Breast epithelium (tissue), 4 donors: ENCODE measurements at places on chromosomes 12 and 14.

GRCh38 chr12:92330654-92331053 is 185.0 kb upstream of the BTG1 start:
- no peak for DNase-seq

- no peak for DNase-seq
Observed at GRCh38 chr14:68685419-68686204, 107.3 kb downstream of the ZFP36L1 start.

GRCh38 chr12:57875753-57876547 is 29.4 kb upstream of the CTDSP2 start:
- no peak for DNase-seq

DNA sequence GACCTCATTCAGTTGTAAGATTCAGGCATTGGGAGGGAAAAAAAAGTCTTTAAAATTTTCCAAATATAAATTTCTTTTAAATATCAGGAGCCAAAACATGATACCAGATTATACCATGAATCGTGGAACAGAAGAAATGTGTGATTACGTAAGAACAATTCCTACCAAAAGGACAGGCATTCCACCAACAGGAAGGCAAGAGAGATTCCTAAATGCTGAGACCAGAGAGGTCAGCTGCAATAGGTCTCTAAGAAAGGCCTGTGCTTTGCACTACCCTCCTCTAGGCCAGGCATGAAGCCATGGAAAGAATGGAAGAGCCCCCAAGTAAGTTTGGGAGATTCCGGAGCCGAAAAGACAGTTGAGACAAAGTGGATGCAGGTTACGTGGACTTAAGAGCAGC is 83.7 kb downstream of the PTGER2 start:
- DNase-seq = no peak

GRCh38 chr14:31971612-31972011 is 105.5 kb upstream of the ARHGAP5 start:
- DNase-seq = no peak

- no peak for DNase-seq
Observed at GRCh38 chr12:48512855-48513254, 12.6 kb upstream of the OR8S1 start.

DNA sequence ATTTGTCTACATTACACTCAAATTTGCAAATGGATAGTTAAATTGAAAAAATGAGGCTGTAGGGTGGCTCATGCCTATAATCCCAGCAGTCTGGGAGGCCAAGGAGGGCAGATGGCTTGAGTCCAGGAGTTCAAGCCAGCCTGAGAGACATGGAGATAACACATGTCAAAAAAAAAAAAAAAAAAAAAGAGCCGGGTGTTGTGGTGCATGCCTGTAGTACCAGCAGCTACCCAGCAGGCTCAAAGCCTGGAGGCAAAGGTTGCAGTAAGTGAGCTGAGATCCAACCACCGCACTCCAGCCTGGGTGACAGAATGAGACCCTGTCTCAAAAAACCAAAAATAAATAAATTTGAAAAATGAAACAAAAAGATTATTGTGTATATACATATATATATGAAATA is 119.9 kb upstream of the MGAT4C start:
- DNase-seq = no peak

DNA sequence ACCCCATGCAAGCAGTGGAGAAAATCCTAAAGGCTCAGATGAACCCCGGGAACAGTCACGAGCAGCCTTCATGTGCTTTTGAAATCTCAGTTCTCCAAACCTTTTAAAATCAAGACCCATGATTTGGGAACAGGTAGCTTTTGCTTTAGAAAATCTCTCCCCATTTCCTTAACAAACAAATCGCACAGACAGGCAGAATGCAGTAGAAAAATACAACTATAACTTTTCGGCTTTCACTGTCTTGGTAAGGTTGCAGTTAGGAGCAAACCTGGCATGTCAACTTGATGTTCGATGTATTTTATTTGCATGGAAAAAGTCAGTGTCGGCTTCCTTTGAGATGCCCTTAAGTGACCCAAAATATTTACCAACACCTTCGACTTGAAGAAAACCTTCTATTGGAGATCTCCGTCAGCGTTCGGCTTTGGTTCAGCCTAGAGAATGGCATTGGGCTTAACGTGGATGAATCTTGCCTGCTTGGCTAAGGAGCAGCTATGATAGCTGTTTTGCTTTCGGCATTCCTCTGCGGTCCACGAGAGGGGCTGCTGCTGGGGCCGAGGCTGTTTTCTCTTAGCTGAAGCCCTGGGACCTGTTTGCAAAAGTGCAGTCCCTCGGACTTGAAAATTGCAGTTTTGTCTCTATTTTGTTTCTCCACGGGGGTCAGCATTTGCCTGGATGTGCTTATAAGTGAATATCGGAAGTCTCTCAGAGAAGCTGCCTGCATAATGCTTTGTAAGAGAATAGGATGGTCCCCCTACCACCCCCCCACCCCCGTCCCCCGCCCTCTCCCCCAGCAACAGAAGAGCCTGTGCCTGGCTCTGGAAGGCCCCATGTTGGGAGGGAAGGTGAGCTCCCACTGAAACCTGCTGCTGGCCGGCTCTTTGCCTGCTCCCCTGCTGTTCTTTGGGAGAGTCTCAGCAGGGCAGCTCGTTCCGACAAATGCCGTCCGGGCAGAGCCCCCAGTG is 122.8 kb downstream of the AACS start:
- no peak for DNase-seq

DNA sequence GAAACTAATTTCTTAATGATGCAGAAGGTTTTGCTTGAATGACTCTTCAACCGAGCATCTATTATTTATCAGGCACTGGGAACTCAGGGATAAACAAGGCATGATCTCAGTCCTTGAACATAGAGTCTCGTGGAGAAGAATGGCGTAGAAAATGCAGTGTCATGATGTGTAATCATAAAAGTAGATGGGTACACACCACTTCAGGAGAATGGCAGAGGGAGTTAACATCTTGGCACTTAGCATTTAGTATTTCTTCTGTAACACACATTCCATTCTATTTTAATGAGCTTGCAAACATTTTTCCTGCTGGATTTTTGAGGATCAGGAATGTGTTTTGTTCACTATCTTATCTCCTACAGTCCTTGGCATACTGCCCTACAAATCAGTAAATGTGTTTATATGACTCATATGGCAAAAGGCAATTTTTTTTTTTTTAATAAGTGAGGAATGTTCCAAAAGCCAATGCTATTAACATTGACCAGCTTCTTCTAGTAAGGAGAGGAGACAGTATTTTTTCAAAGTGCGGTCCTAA is 3.8 kb downstream of the TXNRD1 start:
- no peak for DNase-seq

DNA sequence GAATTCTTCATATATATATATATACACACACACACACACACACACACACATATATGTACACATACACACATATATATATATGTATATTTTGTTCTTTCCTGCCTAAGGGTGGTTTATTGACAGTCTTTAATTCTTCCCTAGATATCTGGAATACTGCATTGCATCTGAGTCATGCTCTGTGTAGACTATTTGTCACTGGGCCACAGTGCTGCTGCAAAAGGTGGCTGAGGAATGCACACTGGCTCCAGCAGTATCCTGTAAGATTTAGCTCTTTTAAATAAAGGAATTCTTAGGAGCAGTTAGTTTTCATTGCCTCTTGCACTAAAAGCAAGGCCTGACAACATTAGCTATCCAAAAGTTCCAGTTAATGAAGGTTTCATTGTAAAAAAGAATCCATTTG is 200.9 kb downstream of the APAF1 start:
- DNase-seq = no peak

DNA sequence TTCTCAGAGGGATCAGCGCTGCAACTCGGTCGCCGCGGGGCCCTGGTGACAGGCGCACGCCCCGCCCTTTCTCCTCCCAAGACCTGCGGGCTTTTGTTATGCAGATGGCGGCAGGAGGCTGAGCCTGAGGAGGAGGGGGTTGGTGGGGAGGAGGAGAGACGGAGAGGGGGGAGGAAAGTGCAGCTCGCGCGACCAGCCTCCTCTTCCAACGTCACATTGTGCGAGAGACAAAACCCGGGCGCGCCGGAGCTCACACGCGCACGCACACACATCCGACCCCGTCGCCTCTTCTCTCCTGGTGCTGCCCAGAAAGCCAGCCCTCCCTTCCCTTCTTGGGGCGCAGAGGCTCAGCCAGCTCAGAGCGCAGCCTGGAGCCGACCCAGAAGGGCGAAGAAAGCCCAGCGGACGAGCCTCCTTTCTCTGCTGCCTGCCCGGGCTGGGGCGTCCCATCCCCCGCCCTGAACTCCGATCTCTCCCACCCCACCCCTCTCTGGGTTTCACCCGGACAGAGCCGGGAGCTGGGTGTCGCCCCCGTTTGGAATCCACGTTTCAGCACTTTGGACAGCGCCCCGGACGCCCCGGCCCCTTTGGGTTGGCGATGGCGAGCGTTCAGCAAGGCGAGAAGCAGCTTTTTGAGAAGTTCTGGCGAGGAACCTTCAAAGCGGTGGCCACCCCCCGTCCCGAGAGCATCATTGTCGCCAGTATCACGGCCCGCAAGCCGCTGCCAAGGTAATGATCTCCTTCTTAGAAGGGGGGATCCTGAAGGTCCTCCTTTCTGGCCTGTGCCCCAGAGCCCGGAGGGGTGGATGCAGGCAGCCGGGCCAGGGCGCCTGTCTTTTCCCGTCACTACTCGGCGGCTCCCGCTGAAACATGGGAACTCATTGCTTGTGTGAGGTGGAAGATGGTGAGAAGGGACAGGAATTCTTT is at the start of gene SRRM4:
Gene SRRM4, plus strand, starts transcription at position 257 of the 927 bp plus-strand sequence. Its CDS starts 342 bp downstream, at position 599.
- DNase-seq = no peak

- DNase-seq = no peak
Observed at GRCh38 chr12:19409376-19409775, 29.9 kb upstream of the AEBP2 start.

DNA sequence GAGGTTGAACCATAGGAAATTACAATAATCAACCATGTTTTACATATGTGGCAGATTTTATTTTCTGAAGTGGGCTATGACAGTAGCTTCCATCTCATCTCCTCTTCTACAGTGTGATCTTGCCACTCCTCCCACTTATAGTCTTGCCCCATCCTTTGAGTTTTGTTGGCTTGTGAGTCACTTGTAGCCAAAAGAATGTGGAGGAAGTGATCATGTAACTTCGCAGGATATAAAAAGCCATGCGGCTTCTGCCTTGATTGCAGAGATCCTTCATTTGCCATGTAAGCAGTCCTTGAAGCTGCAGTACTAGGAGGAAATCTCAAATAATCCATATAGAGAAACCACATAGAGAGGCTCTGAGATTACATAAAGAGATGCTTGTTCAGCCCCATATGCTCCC is 13.7 kb upstream of the ZNF84 start:
- no peak for DNase-seq

DNA sequence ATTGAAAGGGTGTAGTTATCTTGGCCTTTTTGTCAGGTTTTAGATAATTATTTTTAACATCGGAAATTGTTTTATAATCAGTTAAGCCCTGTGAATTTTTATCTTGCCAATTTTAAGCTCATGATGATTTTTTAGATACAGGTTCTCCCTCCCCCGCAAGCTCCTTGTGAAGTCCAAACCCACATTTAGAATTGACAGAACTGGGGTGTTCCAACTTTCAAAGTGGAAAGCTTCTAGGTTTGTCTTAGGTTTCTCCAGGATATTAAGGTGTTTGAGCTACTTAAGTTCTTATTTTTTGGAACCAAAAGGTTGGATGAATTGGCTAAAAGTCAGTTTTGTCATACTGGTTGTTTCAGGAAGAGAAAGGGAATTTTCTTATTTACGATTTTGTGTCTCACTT is 49.1 kb downstream of the ATP2A2 start:
- no peak for DNase-seq

GRCh38 chr12:96444399-96444798 is 44.2 kb upstream of the CDK17 start:
- no peak for DNase-seq

GRCh38 chr12:116331876-116332275 is 54.4 kb upstream of the MED13L start:
- DNase-seq = no peak

- DNase-seq = no peak
Observed at GRCh38 chr14:72254202-72254936, 322.1 kb downstream of the RGS6 start.

GRCh38 chr12:50563434-50563787 is 58.6 kb downstream of the DIP2B start:
- no peak for DNase-seq

GRCh38 chr12:82082501-82082900 is 275.7 kb downstream of the CCDC59 start:
- no peak for DNase-seq

- DNase-seq = no peak
Observed at GRCh38 chr14:94571950-94572349, 9.3 kb upstream of the SERPINA5 start.
